ENCODE measurements at places on chromosomes 5 and 9.
A peak's percentile ranks its signal among the peaks of the same experiment; 100 is the strongest.

DNA sequence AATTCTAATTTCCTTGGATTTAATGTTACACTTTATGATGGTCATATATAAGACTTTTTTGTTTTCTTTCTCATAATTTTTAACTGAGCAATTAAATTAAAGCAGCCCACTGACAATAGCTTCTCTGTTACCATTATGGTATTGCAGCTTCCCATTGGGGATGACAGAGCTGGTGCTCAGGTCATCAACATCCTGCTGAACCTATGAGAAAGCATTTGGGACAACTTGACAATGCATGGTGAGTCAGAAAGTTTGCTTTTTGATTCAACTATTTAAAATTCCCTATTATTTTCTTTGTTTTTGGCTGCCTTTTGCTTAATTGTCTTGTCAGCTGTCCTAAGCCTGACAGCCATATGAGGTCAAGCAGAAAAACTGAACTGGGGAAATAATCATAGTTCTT is 487.4 kb upstream of the RIOK2 start:
- no peak for DNase-seq

- DNase-seq: peak; percentile 45
Observed at GRCh38 chr9:126756876-126757415, 47.9 kb upstream of the ZBTB43 start.

GRCh38 chr5:113330533-113331208 is 104.1 kb downstream of the TSSK1B start:
- DNase-seq: peak; percentile 65

GRCh38 chr9:112809906-112810305 is 59.3 kb downstream of the SNX30 start:
- DNase-seq: no peak

GRCh38 chr9:121484651-121485446 is 14.8 kb downstream of the GGTA1 start:
- DNase-seq: no peak

DNA sequence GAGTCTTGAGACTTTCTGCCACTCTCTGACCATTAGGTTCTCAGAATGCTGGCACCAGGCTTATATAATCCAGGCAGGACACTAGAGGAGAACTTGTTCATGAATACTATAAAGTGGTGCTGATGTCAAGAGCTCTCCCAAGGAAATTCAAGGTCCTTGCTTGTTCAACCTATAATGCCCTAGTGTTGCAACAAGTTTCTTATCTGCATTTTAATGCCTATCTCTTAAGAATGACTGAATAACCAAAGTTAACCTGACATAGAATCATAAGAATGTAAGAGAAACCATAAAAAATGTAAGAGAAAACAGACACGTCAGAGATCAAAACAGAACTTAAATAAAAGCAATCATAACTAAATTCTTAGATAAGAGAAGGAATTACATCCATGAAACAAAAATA is 640.8 kb upstream of the SGCD start:
- no peak for DNase-seq

DNA sequence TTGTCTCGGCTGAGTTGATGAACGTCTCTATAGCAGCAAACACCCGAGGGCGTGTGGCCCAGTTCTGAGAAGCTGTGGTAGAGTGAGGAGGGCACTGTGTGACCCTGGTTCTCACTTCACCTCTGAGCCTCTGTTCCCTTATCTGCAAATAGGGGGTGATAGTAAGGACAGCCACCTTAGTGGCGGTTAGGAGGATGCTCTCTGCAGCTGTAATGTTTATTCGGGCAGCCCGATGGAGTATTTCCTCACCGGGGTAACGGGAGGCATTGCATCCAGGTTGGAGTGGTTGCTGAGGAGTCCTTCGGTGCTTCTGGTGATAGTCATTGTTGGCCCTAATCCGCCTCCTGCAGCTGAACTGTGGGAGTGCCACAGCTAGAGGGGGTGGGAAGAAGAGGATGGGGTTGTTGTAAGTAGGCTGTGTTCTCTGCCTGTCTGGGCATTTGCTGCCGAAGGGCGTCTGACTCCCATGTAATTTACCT is 13.9 kb downstream of the PRRC2B start:
- DNase-seq: no peak

DNA sequence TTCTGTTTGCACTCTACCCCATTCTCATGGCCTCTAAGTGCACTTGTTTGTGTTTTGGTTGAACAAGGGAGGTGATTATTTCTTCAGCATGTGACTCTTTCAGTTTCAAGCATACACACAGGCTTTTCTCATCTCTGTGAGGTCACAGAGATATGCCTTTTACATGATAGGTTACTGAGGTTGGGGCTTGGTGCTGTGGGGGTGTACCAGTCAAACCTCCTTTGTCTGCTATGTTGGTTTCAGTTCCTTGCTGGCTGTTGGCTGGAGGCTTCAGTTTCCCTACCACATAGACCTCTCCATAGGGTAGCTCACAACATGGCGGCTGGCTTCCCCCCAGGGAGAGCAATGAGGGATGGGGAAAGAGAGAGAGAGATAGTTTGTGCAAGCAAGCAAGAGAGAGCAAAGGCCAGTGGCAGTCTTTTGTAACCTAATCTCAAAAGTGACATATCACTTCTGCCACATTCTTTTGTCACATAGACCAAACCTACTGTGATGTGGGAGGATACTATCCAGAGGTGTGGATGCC is 96.7 kb upstream of the SEMA6A start:
- DNase-seq: no peak

GRCh38 chr5:28386712-28387111 is 1348.3 kb upstream of the CDH9 start:
- no peak for DNase-seq

GRCh38 chr9:95729669-95730368 is 145.7 kb upstream of the ERCC6L2 start:
- DNase-seq: no peak

GRCh38 chr5:140432916-140433315 is 31.3 kb downstream of the ANKHD1 start:
- no peak for DNase-seq

DNA sequence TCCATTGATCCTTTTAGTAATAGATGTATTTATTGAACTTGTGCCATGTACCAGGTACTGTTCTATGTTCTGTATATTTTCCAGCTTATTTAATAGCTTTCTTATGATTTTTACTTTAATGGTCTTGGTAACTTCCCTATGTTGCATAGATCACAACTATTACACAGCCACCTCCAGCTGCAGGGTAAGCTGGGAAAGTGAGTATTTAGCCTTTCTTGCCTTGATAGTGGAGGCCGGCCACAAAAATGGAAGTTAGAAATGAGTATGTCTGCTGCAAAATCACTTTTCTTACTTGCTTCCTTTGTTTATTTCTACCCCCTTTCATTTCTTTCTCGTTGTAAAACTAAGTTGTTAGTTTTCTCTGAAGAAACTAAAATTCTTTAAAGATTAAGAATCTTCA is 43.1 kb upstream of the ANKDD1B start:
- DNase-seq: no peak

DNA sequence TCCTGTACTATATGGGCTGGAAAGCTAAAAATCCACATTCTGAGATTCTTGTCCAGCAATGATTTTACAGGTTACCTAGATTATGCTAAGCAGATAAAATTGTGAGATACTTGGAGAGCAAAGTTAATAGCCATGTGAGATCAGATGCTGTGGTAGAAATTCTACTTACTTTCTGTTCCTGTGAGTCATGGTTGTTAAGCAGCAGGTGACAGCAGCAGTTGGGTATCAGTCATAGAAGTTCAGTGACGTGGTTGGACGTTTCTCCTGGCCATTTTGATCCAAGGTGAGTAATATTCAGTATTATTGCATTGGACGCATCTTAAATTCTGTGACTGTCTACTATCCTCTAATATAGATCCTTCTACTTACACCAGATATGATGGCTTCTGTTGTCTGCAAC is 524.5 kb downstream of the TMEM38B start:
- DNase-seq: no peak

DNA sequence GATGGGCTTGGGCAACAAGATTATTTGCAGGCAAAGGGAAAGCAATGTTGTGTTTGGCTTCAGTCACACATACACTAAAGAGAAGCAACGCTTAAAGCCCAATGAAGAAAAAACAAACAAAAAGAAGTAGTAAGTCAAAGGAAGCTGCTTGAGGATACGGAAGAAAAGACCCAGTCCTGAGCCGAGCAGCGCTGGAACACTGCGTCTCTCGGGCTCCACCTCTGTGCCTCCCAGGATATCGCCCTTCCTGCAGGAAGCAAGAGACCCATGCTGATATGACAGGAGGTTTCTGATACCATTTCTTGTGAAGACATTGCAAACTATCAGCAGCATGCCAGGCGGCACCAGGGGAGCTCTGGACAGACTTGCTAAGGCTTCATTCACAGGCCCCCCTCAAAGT is 9.9 kb downstream of the GNAQ start:
- DNase-seq: no peak

- DNase-seq: no peak
Observed at GRCh38 chr9:104907278-104907951, 20.5 kb downstream of the ABCA1 start.

DNA sequence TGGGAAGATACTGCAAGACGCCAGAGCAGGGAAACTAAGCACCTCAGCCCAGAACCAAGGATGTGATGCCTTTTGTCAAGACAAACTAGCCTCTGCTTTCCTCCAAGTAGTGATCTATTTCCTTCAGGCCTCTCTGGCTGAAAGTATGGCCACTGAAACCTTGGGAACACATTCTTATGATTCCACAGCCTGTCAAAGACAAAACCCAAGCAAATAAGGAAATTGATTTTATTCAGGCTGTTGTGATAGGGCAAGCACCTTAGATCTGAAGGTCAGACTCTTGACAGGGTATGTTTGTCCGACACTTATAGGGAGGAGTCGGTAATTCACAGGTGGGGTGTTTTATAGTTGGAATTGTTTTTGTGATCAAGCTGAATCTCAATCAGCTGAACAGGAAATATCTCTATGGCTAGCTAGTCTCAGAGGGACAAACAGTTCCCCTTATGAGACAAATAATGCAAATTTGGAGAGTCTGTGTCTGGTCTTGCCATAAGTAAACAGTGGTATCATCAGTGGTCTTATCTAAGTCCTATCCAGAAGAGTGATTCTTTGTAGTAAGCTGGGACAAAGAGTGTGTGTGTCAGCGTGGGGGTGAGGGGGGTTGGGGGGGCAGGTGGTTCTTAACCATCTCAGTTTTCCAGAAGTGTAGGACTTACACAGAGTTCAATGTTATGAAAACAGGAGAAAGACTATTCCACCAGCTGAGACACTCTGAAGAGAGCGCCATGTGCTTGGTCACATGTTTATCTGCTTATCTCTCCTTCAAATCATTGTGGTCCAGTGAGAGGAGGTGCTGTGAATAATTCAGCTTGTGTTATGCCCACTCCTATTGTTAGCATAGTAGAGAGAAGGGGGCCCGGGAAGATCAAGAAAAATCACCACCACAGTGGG is 6.7 kb upstream of the ZCCHC10 start:
- no peak for DNase-seq

DNA sequence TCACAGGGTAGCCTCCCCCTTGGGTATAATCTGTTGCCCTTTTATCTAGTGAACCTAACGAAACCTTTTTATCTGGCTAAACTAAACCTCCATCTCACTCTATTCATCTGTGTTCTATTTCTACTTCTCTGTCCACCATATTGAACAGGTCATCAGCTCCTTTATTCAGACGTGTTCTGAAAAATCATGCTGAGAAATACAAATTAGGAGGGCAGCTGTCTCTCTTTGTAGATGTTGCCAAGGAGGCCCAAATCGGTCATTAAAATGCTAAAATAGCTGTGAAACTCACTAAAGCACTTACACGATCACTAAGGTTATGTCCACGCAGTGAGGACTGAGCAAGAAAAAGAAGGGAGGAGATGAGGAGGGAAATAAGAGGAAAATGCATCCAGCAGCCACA is 115.6 kb upstream of the RETREG1 start:
- peak; percentile 49 for DNase-seq

- DNase-seq: no peak
Observed at GRCh38 chr5:104355350-104355749, 792.8 kb upstream of the NUDT12 start.

GRCh38 chr5:132640613-132641012 is 17.4 kb upstream of the IL13 start:
- no peak for DNase-seq

DNA sequence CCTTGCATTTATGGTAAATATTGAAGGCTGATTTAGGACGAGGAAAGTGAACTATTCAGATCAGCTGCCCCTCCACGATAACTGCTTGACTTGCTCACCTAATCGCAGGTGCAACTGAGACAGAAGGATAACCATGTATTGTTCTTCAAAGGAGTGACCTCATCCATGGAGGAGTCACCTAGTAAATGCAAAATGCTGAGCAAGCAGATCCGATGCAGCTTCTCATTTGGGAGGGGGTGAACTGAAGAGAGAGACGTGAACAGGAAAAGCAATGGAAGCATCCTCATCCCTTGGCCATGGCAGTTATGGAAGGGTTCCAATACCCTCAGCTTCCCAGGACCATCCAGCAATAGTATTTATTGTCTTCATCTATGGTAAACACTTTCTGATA is 47.5 kb downstream of the RASGRF2 start:
- no peak for DNase-seq

DNA sequence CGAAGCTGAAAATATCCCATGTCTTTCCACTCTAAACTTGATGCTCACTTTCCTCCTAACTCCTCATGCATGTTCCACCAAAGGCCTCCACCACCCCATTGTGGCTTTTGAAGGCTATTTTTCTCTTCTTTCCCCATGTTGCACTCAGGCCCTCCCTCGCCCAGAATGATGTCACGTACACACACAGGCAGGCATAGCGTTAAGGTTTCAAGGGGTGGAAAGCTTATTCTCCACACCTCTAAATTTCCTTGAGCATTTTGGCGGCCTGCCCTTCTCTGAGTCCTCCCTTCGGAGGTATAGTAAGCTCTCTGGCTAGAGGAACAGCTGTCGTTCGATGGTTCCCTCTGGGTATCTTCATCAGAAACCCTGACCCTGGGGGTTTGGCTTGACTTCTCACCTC is 673.5 kb downstream of the ACTL7B start:
- no peak for DNase-seq

DNA sequence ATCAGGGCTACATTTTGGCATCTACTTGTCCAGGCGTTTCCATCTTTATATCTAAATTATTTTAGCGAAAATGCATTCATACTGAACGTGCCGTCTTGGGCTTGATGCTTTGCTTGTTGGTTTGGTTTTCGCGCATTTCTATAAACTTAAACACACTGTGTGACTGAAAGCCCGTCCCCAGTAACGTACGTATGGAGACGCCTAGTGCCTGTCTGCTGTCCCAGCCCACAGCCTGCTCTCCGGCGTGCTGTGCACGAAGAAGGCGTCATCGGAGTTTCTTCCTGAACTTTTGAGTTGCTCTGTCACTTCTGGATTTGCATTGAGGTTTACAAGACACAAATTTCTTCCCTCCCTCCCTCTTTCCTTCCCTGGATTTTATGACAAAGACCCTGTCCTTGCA is 40.6 kb upstream of the IRX4 start:
- DNase-seq: no peak

DNA sequence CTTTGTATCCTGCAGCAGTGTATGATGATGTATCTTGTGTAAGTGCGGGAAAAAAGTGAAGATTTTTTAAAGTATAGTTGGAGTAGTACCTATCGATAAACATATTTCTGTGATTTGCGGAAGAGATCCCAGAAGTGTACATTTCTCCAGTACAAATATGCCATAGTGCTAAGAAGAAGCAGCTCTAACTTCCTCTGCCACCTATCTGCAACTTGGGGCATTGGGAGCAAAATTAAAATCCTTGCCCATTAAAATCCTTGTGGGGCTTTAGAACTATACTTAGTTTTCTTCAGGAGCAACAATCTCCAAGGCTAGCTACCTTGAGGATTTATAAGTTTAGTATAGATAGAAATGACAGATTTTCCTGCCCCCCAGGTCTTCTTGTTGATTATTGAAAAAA is 123.7 kb downstream of the VCAN start:
- DNase-seq: no peak

- no peak for DNase-seq
Observed at GRCh38 chr9:2356041-2356790, 265.4 kb upstream of the VLDLR start.

GRCh38 chr5:71895546-71895945 is 176.5 kb downstream of the CARTPT start:
- DNase-seq: no peak
